ENCODE measurements at places on chromosomes 12 and 14. TPM values are rescaled to one million over a fixed set of nuclear protein-coding genes. Genes with fewer than 3 reads are reported as not detected.

GRCh38 chr12:122515275-122515674 lies 11.5 kb downstream of the RSRC2 start:
- peaks cover 97% of the 10 kb centered on the region for H3K36me3 ChIP-seq
- H3K27me3 ChIP-seq, result no peaks in the 10 kb centered on the region
- H3K4me1 ChIP-seq, result peaks cover 11% of the 10 kb centered on the region
- H3K27ac ChIP-seq, result no peak overlapping the region
- no peak overlapping the region for H3K4me3 ChIP-seq

DNA sequence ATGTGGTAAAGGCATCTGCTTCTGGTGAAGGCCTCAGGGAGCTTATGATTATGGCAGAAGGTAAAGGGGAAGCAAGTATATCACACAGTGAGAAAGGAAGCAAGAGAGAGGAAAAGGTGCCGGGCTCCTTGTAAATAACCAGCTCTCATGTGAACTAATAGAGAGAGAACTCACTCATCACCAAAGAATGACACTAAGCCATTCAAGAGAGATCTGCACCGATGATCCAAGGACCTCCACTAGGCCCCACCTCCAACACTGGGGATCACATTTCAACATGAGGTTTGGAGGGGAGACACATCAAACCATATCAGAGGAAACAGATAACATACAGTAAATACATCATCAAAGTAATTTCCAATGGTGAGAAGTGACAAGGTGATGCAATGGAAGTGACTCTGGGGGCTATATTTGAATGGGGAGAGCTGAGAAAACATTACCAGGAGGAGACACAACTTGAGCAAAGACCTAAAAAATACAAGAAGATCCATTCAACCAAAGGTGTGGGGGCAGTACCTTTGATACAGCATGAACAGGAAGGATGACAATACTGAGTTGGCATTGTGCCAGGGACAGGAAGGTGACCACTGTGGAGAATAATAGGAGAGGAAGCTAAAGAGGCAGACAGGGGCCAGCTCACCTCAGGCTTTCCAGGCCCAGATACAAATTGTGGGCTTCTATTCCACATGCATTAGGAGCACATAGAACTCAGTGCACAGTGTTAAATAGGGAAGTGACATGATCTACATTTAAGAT lies 134.4 kb upstream of the GRIP1 start:
- DNase-seq, result no peak
- H3K4me1 ChIP-seq, result no peaks in the 10 kb centered on the region
- H3K36me3 ChIP-seq, result no peaks in the 10 kb centered on the region
- no peak overlapping the region for H3K27ac ChIP-seq
- H3K4me3 ChIP-seq, result no peak overlapping the region

DNA sequence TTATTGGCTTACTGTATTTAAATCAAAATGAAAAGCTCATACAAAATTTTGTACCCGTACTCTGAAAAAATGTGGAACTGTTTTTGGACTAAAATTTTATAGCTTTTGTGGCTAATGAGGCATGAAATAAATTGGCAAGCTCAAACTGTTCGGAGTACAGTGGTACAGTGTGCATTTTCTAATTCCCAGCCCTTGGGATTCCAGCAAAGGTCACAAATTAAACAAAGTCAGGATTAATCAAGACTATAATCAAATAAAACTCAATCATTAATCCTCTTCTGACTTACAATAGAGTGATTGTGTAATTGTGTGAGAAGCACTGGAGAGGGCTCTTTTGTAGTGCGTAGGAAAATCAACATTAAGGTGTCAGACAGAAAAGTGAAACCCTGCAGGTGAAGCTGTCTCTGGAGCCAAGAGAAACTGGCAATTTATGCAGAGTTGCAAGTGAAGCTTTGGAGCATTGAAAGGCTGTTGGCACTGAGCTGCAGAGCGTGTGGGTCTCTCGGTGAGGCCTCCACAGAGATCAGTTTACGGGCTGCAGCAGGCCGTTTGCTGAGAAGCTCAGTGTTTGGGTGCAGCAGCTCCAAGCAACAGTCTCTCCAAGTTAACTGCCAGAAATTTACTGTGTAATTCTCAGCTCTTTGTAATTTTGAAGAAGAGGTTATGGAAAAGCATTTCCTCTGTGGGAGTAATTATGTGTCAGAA lies 275.9 kb downstream of the FBXL14 start:
- H3K4me3 ChIP-seq, result peak overlapping the region; percentile 18
- H3K4me1 ChIP-seq, result peaks cover 12% of the 10 kb centered on the region

KRT79 gene
- not detected for total RNA-seq

Measured in esophagus muscularis mucosa (tissue), 4 donors.